ENCODE measurements at places on chromosomes 1 and 21.

- DNase-seq = no peak
Measured at GRCh38 chr1:232707142-232707541, 77.2 kb upstream of the SIPA1L2 start.

- DNase-seq = no peak
Measured at GRCh38 chr1:93695411-93696005, 13.9 kb upstream of the BCAR3 start.

DNA sequence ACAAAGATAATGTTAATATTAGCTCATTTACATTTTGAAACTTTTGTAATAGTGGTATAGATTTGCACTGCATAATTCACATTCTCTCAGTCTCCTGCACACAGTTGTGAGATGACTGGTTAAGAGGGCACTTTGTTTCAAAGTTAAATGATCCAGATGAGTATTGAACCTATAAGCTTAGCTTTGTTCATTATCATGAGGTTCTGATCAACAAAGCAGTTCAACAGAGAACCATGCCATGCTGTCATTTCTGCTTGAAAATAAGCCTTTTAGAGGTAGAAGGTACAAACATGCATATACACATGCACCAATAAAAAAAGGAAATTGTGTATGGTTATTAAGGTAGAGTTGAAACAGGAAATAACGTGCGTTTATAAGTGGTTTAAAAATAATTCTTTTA, 4.8 kb downstream of the RAP1A start:
- DNase-seq = no peak

DNA sequence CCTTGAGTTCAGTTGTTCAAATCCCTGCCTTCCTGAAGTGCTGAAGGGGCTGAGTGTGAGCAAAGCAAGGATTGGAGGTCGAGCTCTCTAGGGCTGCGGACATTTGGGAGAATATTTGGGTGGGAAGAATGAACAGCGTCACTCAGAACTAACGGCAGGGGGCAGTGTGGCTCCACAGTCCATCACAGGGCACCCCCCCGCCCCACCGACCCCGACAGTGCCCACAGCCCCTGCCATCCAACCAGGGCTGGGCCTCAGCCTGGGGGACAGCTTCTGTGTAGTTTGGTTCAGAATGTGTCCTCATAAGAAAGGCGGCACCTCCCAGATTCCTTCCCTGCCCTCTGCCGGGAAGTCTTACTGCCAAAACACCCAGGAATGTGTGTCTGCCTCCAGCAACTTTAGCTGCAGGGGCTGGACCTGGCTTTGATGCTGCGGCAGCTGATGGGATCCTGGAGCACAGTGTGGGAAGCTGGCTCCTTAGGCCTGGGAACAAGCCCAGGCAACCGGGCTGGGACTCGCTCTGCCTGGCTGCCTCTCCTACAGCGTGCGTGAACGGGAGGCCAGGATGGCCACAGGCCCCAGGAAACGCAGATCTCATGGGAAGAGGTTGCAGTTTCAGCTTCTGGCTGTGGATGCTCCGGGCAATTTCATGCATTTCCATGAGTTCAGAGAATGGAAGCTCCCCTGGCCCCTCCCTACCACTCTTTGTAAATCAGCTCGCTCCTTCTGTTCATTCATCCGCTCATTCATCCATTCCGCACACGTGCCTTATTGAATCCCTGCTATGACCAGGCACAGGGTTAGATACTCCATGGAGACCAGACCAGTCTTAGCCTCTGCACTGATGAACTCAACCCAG, 104.9 kb upstream of the TMPRSS2 start:
- DNase-seq = peak; percentile 37

DNA sequence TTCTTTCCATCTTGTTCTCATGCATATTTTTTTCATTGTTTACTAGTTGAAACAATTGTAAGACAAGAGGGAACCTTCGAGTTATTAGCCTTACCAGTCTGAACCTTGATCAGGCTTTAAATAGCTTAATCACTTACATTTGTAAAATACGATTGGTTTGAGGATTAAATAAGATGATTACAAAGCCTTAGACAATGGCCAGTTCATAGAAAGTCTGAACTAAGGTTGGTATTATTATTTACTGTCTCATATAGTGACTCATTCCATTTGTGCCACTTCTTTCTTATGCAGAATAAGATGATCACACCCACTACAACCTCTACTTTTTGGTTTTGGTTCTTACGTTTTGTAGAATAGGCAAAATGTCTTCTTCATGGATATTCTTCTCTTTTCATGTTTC, 94.1 kb downstream of the RPE65 start:
- DNase-seq = no peak

- DNase-seq = no peak
Measured at GRCh38 chr1:6824665-6825368, 39.6 kb downstream of the CAMTA1 start.

- no peak for DNase-seq
Measured at GRCh38 chr1:160438935-160439334, 38.6 kb downstream of the VANGL2 start.

DNA sequence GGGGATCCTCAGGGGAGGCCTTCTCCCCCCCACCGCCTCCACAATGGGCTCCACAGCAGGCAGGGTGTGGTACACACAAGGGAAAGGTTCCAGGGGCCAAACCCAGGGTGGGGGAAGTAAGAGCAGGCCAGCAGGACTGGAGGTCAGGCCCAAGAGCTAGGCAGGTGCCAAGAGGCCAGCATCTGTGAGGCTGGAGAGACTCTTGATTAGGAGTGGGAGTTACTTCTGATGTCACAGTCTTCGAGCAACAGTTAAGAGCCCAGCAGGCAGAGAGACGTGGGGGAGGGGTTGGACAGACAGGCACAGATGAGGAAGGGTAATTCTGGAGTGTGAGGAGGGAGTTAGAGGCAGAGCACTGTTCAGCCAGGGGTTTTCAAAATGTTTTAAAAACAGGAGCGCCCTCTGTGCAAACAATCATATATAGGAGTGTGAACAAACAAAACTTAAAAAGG, 55.8 kb downstream of the SLC9A1 start:
- DNase-seq = no peak

DNA sequence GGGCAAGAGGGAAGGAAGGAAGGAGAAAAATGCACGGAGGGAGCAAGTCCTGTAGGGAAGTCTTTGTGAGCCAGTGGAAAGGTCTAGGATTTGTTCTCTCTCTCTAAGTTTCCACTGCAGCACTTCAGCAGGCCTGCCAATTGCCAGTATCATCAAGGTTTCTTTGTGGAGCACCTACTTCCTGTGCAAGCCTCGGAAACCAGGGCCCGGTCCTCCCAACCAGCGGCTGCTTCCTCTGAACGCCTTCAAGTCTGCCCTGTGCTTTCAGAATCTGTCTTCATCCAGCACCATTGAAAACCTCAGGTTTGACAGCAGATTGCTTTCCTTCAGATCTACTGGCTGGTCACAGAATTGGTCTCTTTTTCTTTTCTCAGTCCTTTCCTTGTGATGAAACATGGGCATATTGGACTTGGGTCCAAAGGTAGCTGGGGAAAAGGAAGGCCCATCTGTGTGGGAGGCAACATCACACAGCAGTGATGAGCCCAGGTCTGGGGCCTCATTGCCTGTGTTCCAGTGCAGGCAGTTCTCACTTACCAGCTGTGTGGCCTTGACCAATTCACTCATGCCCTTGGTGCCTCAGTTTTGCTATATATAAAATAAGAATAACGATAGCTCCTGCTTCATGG, 144.5 kb downstream of the SEC16B start:
- no peak for DNase-seq

DNA sequence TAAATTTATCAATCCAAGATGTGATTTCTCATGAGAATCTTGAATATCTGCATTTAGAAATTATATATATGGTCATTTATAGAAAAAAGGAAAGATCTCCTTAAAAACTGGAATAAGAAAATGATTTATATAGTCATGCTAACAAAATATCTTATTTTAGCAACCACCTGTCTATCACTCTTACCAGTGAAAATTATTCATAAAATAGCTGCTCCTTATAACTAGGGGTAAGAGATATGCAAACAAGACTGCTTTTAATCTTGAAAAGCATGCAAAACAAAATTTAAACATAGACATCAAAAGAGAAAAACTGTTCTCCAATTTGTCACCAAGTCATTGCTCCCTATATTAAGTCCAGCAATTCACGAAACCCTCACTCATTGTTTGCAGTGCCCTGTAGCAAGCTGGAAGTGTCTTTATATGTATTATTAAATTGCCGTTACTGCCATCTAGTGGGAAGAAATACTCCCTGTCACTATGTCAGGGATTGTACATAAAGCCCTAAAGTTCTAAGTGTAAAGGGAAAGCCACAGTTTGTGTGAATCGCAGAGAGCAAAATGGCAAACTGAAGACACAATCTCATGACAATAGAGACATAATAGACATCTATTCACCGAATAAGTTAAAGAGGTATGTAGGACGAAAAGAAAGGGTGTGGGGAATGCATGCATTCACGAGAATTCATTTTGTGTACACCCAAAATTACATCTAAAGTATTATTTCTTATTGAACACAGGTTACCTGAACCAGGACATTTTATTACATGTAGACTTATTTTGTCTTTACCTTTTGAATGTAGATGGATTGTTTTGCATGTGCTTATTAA, 600.5 kb downstream of the USP25 start:
- DNase-seq = peak; percentile 75

DNA sequence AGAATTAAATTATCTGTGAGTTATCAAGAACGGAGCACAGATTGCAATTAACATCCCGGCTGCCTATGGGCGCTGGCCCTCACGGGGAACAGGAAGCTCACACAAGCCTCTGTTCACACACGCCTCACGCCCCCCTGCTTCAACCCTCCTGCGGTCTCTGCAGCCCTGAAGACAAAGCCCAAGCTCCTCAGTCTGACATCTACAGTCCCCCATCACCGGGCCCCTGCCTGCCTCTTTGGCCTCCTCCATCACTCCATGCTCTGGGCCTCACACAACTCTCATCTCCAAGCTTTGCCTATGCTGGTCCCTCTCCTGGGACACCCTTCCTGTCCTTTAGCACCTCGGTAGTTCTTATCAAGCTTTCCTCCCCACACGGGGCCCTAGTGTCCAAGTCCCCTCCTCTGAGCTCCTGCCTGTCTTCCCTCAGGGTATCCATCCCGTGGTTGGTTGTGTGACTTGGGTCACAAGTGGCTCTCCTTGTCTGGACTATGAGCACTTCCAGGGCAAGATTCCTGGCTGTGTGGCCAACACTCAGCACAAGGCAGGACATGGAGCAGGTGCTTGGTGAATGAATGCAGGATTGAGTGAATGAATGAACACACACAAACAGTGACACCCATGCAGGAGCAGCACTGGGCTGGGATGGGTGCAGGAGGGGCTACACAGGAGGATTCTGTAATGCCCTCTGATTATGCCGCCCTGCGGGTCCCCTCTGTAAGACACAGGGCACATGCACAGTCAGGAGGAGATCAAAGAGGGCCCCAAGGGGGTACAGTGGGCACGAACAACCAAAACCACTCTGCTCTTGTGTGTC, 116.1 kb downstream of the DMRTB1 start:
- no peak for DNase-seq

DNA sequence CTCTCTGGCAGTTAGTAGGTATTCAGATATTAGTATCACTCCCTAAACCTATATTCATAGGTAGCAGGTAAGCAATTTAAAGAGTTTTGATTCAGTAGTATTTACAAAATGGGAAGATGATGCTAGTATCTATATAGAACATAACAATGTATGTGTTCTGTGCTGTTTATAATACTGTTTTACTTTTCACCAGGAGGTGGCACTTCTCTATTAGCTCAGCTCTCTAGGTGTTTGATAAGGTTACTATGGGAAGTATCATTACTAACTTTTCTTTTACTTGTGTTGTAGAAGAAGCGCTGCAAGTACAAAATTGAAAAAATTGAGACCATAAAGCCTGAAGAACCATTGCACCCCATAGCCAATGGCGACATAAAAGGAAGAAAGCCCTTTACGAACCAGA, 49.4 kb upstream of the FASLG start:
- no peak for DNase-seq

- no peak for DNase-seq
Measured at GRCh38 chr1:27161594-27161993, 6.7 kb upstream of the SLC9A1 start.

DNA sequence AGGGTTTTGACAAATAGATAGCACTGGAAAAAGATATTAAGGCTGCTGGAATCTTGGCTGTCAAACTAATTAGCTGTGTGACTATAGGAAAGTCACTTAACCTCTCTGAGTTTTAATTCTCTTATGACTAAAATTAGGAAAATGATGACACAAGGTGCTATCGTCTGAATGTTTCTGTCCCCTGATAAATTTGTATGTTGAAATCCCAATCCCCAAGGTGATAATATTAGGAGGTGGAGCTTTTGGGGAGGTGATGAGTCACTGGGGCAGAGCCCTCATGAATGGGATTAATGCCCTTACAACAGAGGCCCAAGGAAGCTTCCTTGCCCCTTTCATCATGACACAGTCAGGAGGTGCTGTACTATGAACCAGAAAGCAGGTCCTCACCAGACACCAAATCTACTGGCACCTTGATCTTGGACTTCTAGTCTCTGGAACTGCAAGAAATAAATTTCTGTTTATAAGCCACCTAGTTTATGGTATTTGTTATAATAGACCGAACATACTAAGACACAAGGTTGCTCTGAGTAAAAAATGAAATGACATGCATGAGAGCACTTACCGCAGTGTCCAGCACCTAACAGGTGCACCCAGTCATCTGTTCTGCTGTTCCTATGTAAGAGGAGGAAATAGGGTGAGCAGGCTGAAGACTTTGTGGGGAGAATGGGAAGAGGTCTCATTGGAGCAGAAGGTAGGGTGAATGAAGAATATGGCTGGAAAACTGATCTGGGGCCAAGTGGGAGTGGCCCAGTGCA, 26.3 kb upstream of the DISP1 start:
- DNase-seq = no peak

- no peak for DNase-seq
Measured at GRCh38 chr1:34192621-34193020, 15.9 kb downstream of the C1orf94 start.

DNA sequence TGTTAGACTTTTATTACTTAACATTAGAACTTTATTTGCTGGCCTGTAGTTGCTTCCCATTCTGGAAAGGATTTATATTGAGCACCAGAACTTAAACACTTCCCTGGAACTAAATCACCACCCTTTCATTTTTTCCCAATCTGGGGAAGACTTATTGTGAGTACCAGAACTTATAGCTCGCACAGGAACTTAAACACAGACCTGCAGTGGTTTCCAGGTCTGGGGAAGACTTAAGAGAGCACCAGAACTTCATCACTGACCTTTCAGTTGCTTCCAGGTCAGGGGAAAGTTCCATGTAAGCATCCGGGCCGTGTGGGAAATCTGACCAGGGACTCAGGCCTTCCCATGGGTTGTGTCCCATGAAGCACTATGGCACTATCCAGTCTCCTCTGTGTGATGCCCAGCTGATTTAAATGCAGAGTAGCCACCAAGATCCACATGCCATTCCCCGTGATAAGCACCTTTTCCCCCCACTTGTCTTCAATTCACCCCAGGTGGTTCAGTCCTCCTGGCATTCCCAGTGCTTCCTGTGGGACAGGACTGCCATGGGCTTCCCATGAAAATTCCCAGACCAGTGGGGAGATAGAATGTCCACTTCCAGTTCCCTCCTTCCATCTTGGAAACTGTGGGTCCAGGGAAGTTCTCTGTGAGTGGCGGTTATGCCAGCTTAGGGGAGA, 48.9 kb downstream of the C4BPA start:
- DNase-seq = no peak

GRCh38 chr1:26537951-26538352, 8.4 kb downstream of the RPS6KA1 start:
- DNase-seq = no peak
